Cortex of kidney (tissue), 1 donor: ENCODE measurements at places on chromosomes 11 and 22.

DNA sequence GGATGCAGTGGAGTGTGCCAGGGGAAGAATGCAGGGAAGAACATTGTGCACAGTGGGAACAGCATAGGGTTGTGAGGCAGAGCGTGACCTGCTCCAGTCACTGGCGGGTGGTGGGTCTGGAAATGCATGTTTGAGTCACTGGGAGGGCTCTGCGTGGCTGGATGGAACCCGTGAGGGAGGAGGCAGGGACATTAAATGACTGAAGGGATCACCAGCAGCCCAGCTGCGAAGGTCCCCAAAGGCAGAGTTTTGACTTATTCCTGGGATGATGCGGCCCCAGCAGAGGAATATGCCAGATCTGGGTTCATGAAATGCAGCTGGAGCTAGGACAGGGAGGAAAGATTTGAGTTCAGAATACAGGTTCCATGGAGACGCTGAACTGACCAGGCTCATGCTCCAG lies 104.0 kb upstream of the FGF3 start:
- no peak for DNase-seq

GRCh38 chr11:30312243-30312642 lies 10.7 kb upstream of the ARL14EP start:
- no peak for DNase-seq

DNA sequence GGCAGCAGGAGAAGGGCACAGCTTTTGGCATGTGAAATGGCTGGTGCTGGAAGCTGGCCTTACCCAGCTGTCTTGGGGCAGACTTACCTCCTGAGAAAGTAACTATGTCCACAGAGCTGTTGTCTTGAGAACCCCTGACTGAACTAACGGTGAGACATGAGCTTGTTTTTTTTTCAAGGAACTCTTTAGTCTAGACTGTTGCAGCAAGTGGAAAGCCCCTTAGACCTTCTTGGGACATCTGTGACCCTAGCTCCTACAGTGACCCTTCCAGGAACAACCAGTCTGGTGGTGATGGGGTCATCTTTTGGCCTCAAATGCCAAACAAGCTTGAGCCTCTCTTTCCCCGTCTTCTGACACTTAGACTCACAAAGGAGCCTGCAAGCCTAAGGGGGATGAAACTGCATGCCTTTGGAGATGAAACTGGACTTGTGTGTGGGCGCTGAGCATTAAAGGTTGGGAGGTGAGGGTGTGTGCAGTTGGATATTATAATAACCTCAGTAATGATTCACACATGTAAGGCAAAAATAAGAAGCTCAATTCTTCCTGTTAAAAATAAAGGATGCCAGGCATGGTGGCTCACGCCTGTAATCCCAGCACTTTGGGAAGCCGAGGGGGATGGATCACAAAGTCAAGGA lies 35.4 kb downstream of the SDHD start:
- DNase-seq = no peak

DNA sequence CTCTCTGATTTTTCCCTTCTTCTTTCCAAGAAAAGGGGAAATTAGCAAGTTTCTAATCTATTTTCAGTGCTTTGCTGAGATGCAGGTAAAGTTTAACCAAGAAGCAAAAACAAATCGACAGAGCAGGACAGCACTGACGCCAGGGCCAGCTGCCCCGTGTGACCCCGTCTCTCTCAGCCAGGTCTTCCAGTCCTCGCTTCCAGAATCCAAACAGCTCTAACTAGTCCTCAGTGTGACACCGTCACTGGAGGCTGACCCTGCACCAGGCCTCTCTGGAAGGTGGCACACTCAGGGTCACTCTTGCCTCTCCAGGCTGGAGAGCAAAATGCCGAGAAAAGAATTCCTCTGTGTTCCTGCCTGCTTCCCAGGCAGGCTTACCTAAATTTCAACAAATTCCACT lies 44.8 kb downstream of the SHANK2 start:
- no peak for DNase-seq

GRCh38 chr11:61023086-61023965 lies 51.8 kb downstream of the CD6 start:
- no peak for DNase-seq
